ENCODE measurements at places on chromosomes 3 and 15.

GRCh38 chr3:44026220-44026865 is 215.3 kb upstream of the TOPAZ1 start:
- no peak for DNase-seq

- DNase-seq: no peak
Observed at GRCh38 chr3:56629047-56629446, 54.0 kb downstream of the TASOR start.

GRCh38 chr3:129855832-129856419 is 37.6 kb downstream of the TMCC1 start:
- DNase-seq: peak; percentile 91

GRCh38 chr3:168322941-168323340 is 227.2 kb upstream of the GOLIM4 start:
- no peak for DNase-seq

DNA sequence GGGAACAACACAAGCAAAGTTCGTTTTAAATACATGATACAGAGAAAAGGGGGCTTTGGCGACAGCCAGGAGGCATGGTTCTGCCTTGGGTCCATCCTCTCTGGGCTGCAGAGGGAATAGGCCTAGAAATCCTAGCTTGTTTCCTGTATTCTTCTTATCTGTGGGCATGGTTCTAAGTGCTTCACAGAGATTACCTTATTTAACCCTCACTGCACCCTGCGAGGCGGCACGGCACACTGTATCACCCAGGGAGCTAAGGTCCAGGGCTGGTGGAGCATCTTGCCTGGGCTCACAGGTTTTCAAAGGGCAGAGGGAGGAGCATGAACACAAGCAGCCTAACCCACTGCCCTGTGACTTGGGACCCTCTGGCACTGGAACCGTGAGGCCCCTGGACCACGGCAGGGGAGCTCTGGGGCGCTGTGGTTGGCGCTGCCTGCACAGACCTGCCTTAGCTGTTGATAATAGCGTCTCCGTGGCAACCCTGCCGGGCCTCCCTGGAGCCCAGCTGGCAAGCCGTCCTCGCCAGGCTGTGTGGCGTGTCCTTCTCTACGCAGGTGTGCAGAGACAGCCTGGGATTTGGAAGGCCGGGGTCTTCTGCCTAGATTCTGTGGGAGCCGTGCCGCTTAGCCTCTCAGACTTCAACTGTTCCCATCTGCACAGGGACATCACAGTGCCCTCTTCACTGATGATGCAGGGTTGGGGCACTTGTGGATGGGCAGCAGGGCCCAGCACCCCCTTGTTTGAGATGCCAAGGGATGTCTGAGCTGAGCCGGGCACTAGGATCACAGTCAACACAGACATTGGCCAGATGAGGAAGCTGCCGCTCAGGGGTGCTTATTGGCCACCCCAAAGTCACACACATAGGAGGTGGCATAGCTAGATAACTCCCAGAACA is 154.6 kb upstream of the TLE3 start:
- DNase-seq: no peak

GRCh38 chr15:74857082-74857655 is 14.2 kb upstream of the ULK3 start:
- no peak for DNase-seq

GRCh38 chr3:123584284-123584987 is 417 bp downstream of the HACD2 start:
- peak; percentile 15 for DNase-seq

DNA sequence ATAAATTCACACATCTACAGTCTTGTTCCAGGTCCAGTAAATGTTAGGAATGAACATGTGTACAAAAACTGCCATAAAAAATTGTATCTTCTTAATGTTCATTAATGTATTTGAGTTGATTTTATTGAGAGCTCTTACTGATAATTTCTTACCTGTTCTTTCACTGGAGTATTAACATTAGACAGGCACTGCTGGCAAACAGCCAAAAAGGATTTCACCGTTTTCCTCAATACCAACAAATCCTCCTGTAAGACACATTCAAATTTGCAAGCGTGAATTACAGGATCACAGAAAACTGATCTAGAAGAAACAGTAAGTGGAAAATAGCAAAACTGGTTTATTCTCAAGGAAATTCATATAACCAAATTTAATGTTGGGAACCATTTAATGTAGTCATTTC is 127.4 kb downstream of the PCCB start:
- no peak for DNase-seq

DNA sequence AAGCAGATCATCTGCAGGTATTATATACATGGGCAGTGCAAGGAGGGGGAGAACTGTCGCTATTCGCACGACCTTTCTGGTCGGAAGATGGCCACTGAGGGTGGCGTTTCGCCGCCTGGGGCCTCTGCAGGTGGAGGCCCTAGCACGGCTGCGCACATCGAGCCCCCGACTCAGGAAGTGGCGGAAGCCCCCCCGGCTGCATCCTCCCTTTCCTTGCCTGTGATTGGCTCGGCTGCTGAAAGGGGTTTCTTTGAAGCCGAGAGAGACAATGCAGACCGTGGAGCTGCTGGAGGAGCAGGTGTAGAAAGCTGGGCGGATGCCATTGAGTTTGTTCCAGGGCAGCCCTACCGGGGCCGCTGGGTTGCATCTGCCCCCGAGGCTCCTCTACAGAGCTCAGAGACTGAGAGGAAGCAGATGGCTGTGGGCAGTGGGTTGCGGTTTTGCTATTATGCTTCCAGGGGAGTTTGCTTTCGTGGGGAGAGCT is 639 bp downstream of the MKRN3 start:
- DNase-seq: no peak

GRCh38 chr3:13559764-13560525 is 11.0 kb downstream of the FBLN2 start:
- no peak for DNase-seq

DNA sequence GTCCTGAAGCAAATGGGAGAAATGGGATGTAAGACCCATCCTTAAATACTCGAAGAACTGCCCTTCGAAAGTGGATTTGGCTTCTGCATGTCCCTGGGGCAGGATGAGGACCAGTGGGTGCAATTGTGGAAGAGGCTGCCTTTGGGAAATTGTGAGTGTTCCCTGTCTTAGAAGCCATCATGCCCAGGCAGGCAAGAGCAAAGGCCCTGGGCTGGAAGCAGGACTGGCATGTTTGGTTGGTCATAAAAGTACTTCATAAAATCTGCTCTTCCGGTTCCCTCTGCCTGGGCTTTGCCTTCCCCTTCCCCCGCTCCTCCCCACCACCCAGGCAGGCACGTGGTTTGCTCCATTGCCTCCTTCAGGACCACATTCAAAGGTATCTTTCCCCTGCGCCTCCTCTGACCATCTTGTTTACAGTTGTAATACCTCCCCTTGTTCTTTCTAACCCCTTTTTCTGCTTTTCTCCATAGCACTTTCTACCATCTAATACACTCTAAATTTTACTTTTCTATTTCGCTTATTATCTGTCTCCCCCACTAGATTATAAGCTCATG is 8.3 kb downstream of the MINAR1 start:
- no peak for DNase-seq

- no peak for DNase-seq
Observed at GRCh38 chr3:175179055-175179454, 319.9 kb downstream of the NAALADL2 start.

GRCh38 chr15:66893294-66893693 is 172.1 kb upstream of the SMAD3 start:
- no peak for DNase-seq

DNA sequence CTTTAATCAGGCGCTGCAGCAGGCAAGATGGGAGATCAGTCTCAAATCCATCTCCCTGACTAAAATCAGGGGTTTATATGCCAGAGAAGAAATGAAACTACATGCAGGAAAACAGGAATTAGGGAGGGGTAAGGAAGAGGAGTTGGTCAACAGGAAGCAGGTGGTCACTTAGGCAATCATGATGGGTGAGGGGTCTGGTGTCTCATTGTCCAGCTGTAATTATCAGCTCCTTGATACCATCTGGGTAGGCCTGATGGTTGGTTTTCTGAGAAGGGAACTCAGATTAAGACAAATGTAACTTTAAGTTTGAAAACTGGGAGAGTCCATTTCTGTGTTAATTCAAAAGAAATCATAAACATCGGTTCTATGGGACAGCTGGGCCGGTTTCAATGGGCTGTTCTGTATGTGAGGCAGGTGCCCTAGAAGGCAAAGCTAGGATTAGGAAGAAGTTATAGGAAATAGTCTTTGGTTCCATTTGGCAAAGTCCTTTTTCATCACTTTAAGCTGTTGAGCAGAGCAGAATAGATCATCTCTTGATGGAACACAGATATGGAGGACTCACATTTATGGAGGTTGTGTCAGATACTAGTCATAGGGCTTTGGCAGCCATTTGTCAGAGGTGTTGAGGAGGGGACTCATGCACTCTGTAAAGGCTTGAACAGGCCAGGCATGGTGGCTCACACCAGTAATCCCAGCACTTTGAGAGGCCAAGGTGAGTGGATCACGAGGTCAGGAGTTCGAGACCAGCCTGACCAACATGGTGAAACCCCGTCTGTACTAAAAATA is 149.4 kb downstream of the VGLL4 start:
- no peak for DNase-seq

Data from AML-193 (cell line).